ENCODE measurements at places on chromosomes 4 and X.

- no peak for DNase-seq
Observed at GRCh38 chr4:166941629-166942028, 292.7 kb downstream of the SPOCK3 start.

DNA sequence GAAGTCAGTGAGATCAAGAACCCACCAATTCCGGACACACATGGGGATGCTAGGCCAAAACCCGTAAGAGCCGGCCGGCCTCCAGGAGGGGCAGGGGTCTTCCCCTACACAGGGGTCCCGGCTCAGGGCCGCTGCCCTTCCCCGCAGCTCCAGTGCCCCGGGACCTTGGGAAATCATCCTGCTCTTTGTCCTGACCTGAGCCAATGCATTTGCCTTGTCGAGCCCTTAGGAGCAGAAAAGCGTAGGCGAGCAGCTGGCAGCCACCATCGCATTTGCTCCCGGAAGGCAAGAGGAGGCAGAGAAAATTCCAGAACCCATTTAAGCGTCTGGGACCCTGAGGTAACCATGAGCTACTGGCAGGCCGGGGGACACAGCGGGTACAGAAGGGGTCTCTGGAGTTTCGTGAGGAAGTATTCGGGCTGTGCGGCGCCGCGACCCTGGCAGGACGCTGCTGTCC, 7.4 kb upstream of the TNIP2 start:
- DNase-seq = no peak

DNA sequence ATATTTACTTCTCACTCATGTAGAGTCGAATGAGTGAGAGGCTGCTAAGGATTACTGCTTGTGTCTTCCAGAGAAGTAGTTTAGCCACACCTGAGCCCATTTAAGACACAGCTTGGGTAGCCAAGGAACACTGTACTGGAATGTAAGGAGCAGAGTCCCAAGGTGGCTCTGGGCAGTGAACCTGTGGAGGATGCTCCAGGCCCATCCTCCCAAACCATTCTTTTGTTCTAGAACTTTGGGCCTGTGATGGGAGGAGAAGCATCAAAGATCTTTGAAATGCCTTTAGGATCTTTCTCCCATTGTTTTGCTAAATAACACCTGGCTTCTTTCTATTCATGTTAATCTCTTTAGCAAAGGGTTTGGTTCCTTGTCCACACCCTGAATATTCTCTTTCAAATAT, 162.2 kb downstream of the KLHL4 start:
- no peak for DNase-seq

GRCh38 chr4:113169368-113169767, 119.9 kb downstream of the ANK2 start:
- no peak for DNase-seq

- DNase-seq = no peak
Observed at GRCh38 chrX:16633754-16634153, 16.2 kb upstream of the S100G start.

DNA sequence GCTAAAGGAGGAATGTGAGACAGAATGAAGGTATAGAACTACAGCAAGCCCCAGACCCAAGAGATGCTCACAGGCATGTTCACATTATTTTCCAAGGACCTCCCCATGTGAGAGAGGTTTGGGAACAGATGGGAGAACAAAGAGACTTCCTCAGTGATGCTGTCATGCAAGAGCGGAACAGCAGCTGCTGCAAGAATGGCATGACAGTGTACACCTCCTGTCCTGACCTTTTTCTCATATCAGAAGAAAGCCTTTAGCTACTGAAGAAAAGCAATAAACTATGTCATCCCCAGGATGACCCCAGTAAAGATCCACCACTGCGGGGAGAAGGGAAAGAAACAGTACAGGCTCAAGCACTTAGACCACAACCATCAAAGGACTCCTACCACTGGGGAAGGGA, 7.2 kb downstream of the PRDM5 start:
- DNase-seq = no peak

- DNase-seq = no peak
Observed at GRCh38 chr4:68592673-68593072, 16.6 kb upstream of the UGT2B17 start.

DNA sequence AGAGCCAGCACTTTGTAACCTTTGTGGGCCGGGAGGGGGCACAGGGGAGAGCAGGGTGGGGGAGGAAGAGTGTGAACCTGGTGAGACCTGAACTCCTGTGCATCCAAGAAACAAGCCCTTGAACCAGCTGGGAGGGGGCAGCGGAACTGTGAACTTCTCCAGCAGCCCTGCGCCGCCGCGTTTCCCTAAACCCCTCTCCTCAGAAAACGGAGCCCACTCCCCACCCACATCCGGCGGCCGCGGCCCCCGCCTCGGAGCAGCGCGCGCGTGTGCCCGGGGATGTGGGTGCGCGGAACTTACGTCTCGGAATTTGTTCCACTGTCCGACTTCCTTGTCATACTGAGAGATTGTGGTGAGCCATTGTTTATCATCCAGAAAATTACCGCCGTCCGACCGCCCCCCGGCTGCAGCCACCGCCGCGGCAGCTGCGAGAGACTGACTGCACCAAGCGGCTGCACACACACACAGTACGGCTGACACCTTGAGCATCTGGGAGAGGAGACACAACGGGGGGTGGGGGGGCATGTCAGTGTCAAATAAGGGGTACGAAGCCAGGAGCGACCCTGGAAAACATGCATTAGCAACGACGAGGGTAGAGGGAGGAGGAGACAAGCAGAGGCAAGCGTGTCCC, 494 bp downstream of the SPOCK3 start:
- DNase-seq = no peak

DNA sequence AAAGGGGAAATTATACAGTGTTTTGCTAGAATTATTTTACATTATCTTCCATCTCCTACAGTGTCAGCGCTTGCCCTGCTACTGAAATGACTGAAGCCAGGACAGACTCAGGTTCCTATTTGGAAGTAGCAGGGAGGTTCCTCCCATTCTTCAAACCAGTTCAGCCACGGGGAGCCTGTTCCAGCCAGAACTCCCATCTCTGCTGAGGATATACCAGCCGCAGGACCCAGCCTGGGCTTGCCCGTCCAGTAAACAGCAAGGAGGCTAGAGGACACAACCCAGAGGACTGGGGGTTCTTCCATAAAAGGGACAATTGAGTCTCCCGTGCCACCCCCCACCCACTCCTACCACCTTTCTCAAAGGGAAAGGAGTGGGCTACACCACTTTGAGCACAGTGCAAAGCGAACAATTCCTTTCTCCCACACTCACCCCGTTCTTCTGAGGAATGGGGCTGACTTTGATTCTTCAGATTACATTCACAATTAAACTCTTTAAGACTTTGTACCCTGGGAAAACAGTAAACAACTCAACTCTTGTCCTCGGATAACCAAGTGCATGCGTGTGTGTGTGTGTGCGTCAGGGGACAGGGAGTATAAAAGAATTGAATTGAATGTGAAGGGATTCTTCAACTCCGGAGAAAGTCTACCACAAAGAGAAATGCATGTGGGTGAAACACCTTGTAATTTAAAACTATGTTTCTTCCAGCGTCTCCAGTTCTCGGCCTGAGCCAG, 31.0 kb upstream of the PPARGC1A start:
- no peak for DNase-seq

DNA sequence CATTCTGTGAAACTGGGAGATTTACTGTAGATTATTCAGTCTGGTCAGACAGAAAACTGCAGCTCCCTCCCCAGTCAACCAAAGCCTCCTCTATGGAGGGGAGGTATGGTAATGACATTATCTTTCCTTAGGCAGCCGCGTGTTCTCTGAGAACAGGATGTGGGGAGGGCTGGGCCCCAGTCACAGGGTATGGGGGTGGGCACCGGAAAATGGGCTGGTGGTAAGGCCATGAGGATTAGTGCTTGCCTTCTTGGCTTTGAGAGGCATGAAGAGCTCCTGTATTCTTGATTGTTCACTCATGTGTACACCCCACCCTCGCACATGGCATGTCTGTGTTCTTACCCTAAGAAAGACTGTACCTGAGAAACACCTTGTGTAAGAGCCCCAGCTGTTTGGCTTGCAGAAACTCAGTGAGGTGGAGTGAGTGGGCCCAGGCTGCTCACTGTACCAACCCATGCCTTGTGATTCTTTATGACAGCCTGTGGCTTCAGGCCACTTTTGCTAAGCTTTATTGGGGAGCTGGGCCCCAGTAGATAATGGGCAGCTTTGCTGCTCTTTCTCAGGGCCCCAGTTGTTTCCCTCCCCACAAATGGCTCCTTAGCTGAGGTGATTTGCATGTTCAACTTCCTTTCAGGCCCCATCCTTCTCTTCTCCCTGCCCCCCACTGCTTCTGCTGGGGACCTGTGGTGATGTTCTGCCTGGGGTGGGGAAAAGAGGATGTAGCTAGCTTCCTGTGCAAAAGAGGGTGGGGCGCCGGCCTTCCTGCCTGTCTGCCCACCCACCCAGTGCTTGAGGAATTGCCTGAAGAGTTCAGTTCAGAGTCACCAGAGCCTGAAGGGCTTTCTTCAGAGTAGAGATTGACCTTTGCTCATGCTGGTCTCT, 30.7 kb downstream of the MSN start:
- DNase-seq = no peak

DNA sequence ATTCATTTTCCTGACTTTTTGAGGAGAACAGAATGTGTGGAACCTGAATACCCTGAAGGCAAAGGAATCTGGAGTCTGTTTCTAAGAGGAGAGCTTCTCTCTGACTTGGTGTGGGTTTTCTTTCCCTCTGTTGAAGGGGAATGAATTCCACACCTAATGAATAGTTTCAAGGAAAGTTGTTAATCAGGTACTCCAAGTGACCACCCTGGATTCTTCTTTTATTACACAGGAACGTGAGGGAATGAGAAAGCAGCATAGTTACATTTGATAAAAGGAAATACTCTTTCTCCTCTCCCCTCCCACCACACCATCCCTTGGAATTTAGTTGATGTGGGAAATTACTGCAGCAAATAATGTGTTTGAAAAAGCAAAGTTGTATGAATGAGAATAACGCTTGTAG, 29.7 kb downstream of the SLIT2 start:
- no peak for DNase-seq

DNA sequence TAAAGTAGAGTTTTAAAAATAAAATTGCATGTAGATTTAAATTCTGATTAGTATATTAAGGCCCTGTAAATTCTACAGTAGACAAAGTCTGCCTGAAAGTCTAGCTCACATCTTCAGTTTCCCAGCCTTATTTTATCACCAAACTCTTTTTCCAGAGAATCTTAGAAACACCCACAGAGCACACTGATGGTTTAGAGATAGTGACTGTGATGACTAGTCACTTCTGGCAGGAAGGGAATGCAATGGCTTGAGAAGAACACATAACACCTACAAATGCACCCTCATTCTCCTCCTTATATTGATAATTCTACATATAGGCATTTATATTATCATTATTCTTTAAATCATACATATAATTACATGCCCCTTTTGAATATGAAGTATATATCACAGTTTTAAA, 232.9 kb downstream of the ARAP2 start:
- no peak for DNase-seq

DNA sequence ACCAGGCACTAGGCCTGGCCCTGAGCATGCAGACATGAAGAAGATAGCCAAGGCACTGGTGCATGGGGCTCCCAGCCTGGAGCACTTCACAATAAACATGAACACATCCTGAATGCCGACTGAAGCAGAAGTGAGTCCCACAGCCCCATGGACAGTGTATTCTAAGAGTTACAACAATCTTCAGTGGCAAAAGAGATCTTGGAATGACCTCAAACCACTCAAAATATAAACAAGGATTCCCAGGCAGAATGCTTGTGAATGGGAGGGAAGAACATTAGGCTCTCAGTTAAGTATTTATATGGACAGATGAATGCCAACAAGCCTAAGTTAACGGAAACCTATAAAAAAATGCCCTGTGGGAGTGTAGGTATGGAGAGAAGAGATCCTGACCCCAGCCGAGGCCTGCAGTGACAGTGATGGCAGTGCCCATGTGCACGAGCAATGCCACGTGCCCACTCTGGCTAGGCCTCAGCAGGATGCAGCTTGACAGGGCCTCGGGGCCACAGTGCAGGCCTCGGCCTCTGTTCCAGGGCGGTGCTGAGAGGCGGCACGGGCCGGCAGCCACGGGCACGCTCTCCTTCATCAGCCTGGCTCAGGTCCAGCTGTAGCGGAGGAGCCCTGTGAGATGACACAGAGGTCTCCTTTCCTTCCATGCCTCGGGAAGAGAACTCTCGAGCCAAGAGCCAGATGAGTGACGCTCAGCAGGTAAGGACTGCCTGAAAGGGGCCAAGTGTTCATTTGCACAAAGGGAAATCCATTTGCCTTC, 49.2 kb downstream of the IRF2 start:
- peak; percentile 66 for DNase-seq
